Brain microvascular endothelial cell (primary cell): ENCODE measurements at places on chromosomes 1 and 21.

DNA sequence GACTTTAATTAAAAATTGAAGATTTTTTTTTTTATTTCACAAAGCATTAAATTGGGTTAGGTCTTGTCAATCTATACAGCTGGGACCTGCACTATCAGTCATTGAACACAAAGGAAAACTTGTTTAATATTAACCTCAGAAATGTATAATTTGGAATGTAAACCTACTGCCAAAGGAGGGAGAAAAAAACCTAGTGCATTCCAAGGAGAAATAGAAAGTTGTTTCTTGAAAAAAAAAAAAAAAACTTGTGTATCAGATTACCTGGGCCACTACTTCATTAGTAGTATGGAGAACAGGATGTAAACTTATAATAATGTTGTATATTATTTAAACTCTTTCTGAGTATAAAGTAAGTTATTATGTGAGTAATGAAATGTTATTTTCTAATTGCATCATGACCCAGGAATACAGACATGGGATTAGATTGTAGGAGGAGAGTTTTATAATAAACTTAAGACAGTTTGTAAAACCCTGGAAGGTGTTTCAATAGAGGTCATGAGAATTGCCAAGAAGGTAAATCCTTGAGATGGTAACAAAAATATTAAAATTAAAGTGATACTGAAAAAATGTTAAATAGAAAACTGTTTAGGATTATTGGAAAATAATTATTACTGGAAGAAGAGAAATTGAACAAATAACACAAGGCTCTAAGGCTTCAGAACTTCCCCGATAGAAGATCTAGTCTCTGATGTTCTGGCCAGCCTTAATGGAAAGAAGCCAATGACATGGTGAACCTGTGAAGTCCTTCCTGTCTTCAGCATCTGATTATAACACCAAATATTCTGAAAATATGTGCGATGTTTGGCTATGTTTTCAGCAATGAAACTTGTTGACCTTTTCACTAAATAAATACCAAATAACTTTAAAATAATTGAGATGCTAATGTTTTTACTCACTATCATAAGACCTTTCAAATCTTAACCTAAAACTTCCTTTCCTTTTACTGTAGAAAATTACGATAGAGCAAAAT is 412.8 kb upstream of the LYPLAL1 start:
- no peak for DNase-seq

DNA sequence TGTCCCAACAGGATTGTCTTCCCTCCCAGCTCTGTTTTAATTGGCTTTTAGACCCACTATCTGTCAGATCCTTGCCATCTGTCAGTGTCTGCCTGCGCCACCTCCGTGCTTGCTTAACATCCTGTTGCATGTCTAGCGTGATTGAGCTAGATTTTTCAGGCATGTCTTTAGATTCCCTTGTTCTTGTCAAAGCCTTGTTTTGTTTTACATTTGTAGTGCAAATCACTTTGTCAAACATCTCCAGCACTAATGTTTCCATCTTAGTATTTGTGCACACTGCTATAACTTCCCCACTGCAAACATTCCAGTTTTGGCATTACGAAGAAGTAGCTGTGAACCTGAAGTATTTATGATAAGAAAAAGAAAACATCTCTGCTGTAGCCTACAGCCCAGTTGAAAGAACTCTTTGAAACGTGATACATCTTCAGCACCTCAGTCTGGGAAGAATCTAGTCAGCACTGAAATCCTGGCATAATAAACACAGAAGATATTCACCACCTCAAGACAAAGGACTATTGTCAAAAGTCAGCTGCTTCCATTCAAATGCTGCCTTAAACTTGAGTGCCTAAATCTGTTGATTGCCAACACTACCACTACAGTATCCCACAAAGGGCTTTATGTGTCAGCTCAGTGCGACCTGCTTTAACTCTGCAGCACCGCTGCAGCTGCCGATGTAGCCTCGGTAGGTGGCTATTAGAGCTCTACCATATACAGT is 105.0 kb downstream of the FNBP1L start:
- DNase-seq, result peak; percentile 72

- no peak for DNase-seq
Observed at GRCh38 chr1:107499139-107499744, 358.4 kb downstream of the NTNG1 start.

DNA sequence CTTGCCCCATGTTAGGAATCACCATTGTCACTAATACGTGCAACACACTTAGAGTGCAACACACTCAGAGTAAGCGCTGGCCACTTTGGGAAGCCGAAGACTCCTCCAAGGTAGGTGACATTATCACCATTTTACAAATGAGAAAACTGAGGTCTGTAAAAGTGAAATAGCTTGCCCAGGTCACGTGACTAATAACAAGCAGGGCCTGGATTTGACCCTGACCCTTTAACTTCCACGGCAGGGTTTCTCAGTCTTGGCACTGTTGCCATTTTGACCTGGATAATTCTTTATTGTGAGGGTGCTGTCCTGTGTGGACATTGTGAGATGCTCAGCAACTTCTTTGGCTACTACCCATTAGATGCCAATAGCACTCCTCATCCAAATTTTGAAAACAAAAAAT is 7.8 kb upstream of the GPR88 start:
- no peak for DNase-seq

GRCh38 chr1:201206176-201206575 is 15.6 kb downstream of the IGFN1 start:
- DNase-seq, result no peak
